ENCODE measurements at places on chromosomes 1 and 21.
A peak's percentile ranks its signal among the peaks of the same experiment; 100 is the strongest.

DNA sequence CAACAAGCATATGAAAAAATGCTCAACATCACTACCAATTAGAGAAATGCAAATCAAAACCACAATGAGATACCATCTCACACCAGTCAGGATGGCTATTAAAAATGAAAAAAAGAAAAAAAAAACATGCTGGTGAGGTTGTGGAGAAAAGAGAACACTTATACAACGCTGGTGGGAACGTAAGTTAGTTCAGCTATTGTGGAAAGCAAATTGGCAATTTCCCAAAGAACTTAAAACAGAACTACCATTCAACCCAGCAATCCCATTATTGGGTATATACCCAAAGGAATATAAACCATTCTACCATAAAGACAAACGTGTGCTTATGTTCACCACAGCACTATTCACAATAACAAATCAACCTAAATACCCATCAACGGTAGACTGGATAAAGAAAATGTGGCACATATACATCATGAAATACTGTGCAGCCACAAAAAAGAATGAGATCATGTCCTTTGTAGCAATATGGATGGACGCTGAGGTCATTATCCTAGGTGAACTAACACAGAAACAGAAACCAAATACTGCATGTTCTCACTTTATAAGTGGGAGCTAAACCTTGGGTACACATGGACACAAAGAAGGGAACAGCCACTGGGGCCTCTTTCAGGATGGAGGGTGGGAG lies 49.5 kb downstream of the LYST start:
- no peak for DNase-seq

DNA sequence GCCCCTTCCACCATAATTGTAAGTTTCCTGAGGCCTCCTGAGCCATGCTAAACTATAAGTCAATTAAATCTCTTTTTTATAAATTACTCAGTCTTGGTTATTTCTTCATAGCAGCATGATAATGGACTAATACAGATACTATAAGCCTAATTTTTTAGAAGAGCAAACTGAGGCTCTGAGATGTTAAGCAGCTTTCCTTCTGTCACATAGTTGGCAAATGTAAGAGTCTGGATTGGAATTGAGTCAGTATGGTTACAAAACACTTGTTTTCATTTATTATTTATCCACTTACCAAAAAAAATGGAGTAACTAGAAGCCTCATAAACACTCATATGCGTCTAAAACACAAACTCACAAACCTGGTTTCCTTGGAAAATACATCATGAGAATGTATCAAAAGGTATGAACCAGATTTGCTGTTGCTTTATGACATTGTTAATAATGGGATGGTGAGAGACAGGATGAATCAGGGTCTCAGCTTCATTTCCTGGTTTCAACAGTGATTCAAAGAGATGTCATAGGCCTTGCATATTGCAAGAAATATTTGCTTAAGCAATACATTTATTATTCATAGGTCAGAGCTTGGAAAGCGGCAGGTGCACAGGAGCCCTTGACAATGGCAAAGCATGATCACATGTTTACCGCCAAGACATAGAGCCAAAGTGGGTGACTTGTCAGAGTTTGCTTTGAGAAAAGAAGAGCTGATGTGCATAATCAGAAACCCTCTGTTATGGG lies 221.5 kb downstream of the GRIK1 start:
- no peak for DNase-seq

DNA sequence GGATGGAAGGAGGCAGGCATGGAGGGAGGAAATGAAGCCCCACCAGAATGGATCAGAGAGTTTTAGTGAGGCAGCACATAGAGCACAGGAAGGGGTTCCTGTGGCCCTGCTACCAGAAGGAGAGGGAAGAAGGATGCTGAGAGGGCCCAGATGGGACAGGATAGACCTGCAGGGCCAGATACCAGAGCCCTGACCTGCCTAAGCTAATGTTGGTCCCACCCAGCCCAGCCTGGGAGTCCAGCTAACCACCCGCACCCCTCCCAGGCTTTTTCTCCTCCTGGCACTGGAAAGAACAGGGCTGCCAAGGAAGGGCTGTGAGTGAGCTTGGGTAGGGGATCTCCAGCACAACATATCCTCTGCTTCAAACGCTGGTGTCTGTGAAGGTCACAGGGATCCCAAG lies 6.9 kb downstream of the NECTIN4 start:
- no peak for DNase-seq

DNA sequence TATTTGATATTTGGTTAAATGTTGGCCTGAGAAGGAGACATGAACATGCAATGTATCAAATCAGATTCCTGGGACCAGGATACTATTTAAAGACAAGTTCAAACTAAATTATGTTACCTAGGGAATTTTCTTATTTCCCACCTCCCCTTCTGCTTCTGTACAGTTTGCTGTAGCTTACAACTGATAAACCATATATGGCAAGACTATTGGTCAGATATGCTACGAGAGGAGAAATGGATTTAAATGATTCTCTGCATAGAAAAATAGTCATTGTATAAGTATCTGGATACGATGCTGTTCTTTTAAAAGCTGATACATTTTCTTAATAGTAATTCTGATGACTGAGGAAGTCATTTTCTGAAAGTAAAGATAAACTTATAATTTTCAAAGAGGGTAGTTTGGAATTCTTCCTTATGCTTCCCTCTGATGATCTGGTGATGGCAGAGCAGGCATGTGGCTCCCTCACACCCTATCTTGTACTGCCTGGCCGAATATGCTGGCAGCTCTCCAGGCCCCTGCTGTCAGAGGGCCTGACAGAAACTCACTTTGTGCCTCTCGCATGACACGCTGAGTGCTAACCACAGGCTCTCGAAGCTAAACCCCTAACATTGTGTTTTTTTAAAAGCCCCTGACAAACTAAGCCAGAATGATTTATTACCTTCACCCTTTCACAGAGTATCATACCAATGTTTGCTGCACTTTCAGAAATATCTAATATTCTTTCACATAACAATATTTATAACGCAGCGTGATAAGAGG lies 19.4 kb downstream of the RRP15 start:
- no peak for DNase-seq

- no peak for DNase-seq
Observed at GRCh38 chr1:29889776-29890175, 653.5 kb downstream of the PTPRU start.

DNA sequence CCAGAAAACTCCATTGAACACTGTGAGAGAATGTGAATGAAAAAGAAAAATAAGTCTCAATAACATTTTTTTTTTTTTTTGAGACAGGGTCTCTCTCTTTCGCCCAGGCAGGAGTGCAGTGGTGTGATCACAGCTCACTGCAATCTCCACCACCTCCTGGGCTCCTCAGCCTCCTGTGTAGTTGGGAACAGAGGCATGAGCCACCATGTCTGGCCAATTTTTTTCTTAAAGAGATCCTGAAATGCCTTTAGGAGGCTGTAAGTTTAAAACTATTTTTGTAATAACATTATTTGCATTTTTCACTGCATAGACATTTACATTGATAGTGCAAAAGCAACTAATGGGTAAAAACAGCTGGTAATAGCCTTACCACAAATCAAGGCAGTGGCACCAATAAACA lies 35.3 kb downstream of the GDAP2 start:
- DNase-seq = no peak

GRCh38 chr1:203368624-203369451 lies 17.9 kb upstream of the FMOD start:
- DNase-seq = no peak

DNA sequence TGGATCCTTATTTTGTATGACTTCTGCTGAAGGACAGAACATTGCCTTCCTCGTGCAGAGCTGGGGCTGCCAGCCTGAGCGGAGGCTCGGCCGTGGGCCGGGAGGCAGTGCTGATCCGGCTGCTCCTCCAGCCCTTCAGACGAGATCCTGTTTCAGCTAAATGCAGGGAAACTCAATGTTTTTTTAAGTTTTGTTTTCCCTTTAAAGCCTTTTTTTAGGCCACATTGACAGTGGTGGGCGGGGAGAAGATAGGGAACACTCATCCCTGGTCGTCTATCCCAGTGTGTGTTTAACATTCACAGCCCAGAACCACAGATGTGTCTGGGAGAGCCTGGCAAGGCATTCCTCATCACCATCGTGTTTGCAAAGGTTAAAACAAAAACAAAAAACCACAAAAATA lies 27.5 kb upstream of the KDM4A start:
- no peak for DNase-seq

DNA sequence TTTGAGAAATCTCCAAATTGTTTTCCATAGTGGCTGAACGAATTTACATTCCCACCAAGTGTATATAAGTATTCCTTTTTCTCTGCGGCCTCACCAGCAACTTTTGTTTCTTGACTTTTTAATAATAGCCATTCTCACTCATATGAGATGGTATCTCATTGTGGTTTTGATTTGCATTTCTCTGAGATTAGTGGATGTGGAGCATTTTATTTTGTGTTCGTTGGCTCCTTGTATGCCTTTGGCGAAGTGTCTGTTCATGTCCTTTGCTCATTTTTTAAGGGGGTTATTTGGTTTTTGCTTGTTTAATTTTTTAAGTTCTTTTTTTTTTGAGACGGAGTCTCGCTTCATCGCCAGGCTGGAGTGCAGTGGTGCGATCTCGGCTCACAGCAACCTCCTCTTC lies 45.1 kb upstream of the MPC2 start:
- no peak for DNase-seq

DNA sequence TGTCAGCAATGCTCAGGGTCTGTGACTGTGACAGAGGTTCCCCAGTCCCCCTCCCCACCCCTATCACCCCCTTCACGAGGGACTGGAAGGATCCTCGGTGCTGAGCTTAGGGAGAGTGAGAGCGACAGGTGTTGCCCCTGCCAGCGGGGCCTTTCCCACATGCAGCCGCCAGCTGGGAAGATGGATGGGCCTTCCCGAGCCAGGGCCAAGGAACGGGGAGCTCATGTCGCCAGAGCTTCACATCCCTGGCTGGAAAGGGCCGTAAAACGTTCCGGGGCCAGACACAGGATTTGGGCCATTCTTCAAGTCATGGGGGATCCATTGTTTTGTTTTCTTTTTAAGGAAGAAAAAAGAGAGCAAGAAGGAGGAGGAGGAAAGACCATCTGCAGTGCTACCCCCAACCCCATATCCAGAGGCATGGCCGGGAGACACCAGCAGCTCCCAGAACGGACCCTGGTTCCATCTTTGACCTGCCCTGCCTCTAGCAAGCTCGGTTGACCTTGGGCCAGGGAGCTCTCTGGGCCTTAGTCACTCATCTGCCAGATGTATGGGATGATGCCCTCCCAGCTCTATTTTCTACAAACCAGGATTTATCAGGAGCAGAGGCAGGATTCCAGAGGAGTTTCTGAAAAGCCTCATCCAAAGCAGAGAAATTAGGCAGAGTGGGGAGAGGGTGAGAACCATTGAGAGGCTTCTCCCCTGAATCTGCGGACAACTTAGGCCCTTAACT lies 54.1 kb downstream of the TAS1R2 start:
- DNase-seq = no peak

DNA sequence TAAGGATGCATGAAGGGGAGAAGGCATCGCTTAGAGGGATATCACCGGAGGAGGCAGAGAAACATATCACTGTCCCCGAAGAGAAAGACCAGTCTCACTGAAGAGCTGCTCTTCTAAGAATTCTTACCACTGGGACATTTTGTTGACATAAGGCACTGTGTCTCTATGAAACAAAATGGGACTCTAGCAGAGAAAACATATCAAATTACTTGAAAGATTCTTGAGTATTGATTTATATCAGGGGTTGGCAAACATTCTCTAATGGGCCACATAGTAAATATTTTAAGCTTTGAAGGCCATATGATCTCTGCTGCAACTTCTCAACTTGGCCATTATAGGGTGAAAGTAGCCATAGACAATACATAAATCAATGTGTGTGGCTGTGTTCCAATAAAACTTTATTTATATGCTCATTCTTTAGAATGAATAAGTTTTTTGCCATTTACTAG lies 41.0 kb upstream of the GREM2 start:
- DNase-seq = no peak

DNA sequence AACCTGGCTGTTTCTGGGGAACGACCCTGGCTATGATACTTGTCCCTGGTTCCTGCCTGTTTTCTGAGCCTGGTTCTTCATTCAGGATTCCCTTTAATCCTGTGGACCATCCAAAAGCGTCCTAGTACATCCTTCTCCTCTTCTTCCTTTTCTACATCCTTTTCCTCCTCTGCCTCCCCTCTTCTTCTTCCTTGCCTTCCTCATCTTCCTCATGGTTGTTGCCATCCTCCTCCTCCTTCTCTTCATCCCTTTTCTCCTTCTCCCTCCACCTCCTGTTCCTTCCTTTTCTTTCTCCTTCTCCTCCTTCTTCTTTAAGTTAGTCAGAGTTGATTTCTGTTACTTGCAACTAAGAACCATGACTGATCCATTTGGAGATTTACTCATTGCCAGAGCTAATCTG lies 197.8 kb downstream of the FOXD2 start:
- no peak for DNase-seq

DNA sequence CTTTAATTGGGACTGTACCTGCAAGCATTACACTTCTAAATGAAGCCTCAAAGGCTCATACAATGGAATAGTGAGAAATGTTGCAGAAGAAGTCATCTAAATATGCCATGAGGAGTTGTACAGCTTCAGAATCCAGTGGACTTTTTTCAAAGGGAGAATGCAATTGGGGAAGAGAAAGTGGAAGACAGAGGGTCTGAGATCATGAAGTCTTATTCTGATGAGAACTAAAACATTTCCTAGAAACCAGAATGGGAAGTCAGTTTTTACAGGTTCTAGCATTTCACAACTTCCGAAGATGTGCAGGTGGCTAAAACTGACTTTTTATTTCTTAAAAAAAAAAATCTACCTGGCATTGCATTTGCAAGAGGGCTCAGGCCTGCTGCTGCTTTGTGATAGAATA lies 424.4 kb upstream of the RUNX1 start:
- DNase-seq = no peak

- DNase-seq = peak; percentile 48
Observed at GRCh38 chr1:37725851-37726613, 33.7 kb downstream of the CDCA8 start.

- DNase-seq = peak; percentile 12
Observed at GRCh38 chr21:40846587-40847411, at the start of gene DSCAM. TSS of gene DSCAM (minus strand) at chr21:40847158. CDS start at chr21:40846661, 497 bp downstream.

Data from hypothalamus (tissue), 51 donors.